ENCODE measurements at places on chromosomes 4 and X.

GRCh38 chr4:95675623-95676022 is 126.8 kb upstream of the UNC5C start:
- no peak for DNase-seq

DNA sequence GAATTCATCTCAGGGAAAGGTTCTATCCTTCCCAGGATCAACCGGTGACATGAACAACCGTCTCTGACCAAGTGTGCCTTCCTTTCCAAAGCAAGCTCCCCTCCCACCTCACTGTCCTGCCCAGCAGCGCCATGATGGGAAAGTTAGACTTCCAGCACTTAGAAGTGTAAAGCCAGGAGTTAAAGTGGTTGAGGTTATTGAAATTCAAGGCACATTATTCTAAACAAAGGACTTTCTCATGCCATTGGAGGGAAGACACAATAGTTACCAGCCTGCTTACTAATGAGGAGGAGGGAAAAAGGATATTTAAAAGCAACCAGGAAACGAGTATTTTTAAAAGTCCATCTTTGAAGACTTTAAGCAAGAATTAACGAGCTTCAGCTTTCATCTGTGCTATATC is 96.8 kb downstream of the NSUN7 start:
- DNase-seq: no peak

- no peak for DNase-seq
Measured at GRCh38 chr4:65467068-65467680, 203.1 kb downstream of the EPHA5 start.

GRCh38 chrX:123424546-123424945 is 240.5 kb downstream of the GRIA3 start:
- DNase-seq: no peak

DNA sequence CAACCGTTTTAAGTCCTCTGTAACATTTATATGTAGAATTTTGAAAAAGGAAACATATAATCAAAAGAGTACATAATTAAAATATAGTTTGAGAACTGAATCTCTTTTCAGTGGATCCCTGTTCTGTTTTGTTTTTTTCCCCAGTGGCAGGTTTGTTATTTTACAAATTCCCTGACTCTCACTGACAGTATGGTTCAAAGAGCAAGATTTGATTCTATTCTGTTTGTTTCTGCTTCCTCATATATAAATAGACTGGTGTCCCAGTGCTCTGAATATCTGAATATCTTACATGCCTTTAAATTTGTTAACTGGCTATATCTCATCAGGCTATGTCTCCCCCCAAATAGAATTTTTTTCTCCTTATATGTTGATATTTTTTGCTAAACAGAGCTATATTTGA is 16.6 kb downstream of the SULT1E1 start:
- no peak for DNase-seq

All from central memory CD8-positive, alpha-beta T cell (primary cell).